ENCODE measurements at places on chromosomes 4 and X.

- DNase-seq: no peak
These were observed 84.0 kb upstream of the JADE1 start for GRCh38 chr4:128725405-128726055.

- no peak for DNase-seq
These were observed 22.6 kb downstream of the CHRNA9 start for GRCh38 chr4:40357738-40358137.

GRCh38 chrX:110346681-110347080 lies 12.0 kb upstream of the RTL9 start:
- DNase-seq: no peak

GRCh38 chr4:144646523-144647094 lies 653 bp downstream of the HHIP start:
- no peak for DNase-seq

DNA sequence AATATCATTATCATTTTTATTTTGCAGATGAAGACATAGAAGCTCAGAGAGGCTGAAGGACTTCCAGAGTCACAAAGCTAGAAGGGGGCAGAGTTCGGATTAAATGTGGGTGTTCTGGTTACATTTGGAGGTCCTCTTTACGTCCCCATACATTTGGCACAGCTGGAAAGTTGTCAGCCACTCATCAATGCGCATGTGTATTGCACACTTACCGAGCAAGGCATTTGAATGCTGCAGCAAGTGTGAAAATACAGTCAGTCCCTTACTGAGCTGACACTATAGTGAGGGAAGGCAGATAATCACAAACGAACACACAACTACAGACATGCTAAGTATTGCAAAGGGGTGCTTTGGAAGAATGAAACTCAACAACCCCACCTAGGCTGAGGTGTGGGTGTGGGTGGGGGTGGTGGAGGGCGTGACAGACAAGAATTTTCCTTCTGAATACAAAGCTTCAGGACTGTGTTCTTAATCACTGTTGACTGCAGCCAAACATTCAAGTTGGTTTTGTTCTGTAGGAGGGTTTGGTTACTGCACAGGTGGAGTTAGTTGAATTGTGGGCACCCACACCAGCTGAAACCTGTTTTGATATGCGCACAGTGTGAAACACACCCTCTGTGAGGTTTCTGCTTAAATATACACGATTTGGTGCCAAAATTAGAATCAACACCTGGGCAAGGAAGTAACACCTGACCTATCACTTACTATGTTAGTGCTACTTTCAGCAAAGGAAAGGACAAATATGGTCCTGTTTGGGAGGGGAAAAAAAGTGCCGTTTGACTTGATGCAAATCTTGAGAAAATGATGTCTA lies 72.4 kb downstream of the COQ2 start:
- DNase-seq: peak; percentile 41

GRCh38 chr4:7788193-7788592 lies 151.5 kb downstream of the AFAP1 start:
- no peak for DNase-seq

DNA sequence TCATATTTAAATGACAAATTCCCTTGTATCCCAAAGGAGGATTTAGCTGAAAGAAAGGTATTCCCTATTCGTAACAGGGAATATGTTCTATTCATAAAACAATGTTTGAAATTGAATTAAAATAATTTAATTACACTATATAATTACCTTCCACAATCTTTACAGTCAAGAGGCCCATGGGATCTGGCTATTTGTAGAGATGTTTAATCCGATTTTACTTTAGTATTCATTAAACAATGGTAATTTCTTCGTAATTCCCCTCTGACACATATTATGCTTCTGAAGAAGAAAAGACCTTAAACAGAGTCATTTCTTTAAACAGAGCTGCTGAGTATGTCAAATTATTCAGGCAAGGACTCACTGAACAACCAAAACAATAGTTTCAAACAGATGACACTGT lies 98.8 kb downstream of the MAGEC1 start:
- DNase-seq: no peak

DNA sequence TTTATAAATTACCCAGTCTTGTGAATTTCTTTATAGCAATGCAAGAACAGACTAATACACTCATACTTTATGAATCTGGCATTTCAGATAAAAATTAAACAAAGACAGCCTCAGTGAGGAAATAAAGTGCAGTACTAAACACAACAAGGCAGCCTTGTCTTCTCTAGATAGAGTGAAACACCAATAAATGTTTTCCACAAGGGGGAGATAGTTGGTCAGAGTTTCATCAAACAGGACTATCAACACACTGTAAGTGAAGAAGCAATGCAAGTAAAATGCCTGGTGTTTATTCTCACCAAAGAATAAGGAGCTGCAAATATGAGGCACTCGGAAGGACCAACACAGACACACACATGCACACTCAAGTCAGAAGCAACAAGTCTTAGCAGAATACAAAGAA lies 62.8 kb downstream of the FAM9B start:
- DNase-seq: no peak

DNA sequence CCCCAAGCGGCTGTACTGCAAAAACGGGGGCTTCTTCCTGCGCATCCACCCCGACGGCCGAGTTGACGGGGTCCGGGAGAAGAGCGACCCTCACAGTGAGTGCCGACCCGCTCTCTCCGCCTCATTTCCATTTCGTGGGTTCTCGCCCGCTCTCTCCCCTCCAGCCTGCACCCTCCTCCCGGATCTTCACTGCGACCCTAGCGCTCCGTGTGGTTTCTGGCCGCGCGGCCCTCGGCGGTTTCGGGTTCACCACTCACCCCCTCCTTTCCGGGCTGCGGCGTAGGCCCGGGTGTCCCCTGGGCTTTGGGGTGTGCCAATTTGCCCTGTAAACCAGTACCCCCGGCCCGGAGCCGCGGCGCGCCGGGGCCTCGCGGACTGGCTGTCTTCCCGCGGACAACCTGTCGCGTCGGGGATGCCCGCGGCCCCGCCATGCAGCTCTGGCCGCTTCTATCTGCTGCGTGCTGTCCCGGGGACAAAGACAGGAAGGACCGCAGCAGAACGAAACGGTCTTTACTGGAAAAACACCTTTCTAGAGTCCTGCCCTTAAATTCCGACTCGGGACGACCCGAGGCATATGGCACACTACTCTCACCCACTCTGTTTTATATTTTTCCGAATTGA lies 737 bp downstream of the FGF2 start:
- peak; percentile 24 for DNase-seq

- DNase-seq: peak; percentile 24
These were observed 6.2 kb upstream of the IQSEC2 start for GRCh38 chrX:53287493-53288138.

DNA sequence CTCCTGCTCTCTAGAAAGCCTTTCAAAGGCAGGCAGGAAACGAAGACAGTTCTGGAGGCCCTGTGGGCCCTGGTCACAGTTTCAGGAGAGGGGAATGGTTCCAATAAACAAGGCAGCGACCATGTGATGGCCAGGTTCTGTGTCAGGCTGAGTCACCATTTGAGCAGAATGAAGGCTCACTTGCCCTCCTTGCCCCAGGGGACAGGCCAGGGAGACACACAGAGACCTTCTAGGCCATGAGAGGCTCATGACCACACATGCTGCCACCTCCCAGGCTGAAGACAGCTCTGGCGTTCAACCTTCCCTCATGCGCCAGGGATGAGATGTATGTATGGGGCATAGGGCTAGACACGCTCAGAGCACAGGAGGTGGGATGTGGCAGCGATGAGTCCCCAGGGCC lies 22.9 kb upstream of the TRIM2 start:
- DNase-seq: no peak

GRCh38 chr4:102222838-102223409 lies 122.4 kb downstream of the SLC39A8 start:
- no peak for DNase-seq

DNA sequence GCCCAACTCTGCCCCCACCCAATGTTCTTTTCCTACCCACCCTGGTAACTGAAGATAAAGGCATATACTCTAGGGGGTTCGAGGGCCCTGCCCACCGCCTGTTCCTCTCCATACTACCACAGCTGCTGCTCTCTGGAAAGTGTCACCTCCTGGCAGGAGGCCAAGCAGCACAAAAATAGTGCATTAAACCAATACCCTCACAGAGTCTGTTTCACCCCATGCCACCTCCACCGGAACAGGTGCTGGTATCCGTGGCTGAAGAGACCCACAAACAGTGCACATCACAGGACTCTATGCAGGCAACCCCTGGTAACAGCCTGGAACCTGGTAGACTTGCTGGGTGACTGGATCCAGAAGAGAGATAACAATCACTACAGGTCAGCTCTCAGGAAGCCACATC lies 85.1 kb upstream of the CTSO start:
- DNase-seq: no peak

- DNase-seq: no peak
These were observed 36.9 kb downstream of the DCHS2 start for GRCh38 chr4:154454710-154455109.

- DNase-seq: no peak
These were observed 258.0 kb upstream of the ETNPPL start for GRCh38 chr4:109020861-109021260.

- DNase-seq: no peak
These were observed 103.4 kb downstream of the CHRNA9 start for GRCh38 chr4:40438384-40439026.

DNA sequence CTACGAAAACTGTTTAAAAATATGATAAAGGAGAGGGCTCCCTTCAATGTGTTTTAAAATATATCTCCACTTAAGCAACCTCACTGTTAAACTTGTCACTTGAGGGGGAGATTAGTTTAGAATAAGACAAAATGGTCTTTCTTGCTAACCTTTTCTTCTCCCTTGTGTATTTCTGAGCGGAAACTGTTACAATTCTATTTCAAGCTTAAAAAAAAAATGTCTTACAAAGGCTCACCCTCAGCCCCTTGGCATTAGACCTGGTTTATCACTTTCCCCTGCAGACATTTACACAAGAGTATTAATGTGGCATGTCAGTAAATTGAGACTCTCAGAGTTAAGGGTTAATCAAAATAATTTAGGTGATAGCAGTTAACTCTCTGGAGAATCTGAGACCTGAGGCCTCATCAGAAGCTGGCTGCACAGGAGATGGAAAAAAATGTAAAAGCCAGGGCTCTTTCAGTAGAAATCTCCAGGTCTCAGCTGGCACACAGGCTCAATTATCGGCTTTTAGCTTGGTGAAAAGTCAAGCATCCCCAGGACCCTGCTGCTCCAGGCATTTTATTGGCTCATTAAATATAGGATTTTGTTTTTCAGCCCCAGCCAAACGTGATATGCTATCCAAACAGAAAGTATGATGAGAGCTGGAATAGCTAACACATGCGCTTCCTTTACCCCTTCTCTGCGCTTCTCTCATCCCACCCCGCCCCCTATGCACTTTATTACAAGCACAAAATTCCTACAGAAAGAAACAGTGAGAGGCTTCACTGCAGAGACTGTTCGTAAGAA lies 130.5 kb downstream of the PPA2 start:
- DNase-seq: no peak

GRCh38 chr4:122845760-122846159 lies 19.1 kb downstream of the FGF2 start:
- DNase-seq: no peak

GRCh38 chr4:54764476-54764875 lies 106.7 kb downstream of the KIT start:
- no peak for DNase-seq

DNA sequence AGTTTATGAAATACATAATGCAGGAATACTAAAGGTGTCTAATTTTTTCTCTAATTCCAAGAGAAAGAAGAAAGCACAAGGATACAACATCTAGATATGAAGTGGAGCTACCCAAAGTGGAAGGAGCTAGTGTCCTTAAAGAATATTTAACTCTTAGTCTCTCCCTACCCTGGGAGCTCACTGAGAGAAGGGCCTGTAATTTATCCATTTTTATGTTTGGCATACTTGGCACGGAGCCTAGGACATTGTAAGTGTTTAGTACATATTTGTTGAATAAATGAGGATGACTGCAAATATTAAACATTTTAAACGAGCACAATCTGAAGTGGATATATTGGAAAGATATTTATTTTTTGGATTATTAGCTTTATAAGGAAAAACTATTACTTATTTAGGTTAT lies 674.8 kb downstream of the IQCM start:
- no peak for DNase-seq

DNA sequence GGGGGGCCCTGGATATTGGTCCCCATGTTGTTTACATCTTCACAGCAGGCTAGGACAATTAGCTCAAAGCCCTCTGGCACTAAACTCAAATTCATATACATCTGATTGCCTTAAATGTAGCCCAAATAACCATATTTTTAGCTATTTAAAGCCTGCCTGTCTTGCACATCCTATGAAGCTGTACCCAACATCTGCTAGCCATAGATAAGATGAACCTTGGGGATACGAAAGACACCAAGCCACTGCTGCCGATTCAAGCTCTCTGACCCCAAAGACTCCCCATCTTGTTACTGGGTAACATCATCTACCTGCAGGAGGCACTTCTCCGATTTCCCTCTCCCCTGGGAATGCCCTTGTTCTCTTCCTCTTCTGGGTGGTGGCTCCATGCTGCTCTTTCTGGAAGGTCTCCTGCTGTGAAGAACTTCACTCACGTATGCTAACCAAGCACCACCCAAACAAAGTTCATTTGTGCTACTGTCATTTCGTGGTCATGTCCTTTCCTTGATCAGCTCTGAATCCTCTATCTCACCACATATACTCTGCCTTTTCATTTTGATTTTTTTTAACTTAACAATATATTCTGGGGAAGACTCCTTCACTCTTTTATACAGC lies 107.7 kb upstream of the ATXN3L start:
- DNase-seq: no peak

DNA sequence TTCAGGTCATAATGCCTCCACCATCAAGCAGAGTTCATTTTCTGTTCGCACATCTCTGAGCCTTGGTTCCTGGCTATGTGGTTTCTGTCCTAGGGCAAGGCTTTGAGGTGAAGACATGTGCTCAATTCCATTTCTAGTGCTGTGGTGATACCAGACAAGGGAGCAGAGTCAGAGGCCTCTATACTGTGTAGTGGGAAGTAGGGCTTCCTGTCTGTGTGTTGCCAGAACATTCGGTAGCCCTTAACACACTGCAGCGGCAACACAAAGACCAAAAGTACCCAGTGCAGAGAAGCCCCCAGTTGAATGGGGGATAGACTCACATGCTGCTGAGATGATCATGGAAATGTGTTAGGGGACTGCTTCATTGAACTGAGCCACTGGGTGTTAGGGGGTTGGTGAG lies 56.4 kb downstream of the STARD8 start:
- no peak for DNase-seq

DNA sequence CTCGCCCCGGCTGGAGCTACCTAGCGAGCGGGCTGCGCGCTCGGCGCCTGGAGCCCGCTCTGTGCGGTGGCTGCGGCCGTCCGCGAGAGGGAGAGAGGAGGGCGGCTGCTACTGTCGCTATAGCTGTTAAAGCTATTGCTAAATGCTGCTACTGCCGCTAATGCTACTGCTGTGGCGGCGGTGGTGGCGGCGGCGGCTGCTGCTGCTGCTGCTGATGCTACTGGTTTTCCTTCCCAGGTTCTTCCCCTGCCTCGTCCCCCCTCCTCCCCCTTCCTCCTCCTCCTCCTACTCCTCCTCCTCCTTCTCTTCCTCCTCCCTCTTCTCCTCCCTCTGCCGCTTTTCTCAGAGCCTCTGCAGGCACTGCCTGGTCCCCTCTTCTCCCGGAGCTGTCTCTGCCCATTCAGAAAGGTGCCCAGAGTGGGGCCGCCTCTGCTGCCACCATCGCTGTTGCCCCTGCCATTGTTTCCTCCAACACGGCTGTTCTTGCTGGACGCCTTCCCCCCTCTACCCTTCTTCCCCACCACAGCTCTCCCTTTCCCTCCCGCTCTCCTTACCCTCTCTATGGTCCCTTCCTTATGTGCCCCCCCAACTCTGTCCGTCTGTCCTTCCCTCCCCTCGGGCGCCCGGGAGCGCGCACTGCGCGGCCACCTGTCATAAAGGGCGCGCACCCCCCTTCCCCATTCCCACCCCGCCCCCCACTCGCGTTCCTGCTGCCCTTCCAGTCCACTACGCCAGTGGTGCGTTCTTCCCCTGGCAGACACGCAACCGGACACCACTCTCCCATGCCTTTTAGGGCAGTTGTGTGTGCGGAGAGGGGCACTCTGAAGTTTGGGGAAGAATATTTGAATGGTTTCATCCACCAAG lies at the start of gene NEXMIF:
NEXMIF (minus strand) TSS at position 228 of the 864 bp plus-strand sequence.
- no peak for DNase-seq
